ENCODE measurements at places on chromosomes 3 and 15.
A peak's percentile ranks its signal among the peaks of the same experiment; 100 is the strongest.

DNA sequence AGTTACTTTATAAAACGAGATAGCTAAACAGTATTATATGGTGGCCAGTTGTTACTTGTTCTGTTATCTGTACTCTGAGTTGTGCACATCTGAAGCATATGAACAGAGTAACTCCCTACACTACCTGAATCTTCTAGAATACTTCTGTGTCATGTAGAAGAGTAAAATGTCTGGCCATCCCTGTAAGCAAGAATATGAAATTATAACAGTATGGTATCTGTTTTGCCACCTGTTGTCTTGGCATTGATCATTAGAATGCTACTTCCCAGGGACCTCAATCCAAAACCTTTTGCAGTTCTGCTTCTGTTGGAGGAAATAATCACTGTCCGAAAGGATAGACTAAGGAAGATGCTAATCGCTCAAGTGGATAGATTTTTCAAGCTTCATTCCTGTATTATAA lies 1.9 kb downstream of the TEX9 start:
- DNase-seq: no peak

DNA sequence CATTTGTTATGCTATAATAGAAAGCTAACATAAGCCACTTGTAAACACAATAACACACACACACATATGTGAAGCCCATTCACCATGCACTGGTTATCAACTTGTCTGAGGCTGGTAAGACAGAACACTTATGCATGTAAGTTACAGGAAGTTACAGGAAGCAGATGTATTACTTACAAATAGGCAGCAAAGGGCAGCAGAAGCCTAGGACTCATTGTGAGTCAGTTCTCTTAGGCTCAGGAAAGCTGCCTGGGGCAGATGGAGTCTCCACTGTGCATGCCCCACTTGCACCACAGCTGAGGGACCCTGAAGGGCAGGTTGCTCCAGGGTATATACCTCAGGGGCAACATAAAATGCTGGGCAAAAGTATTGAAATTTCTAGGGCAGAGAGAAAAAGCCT lies 748.8 kb upstream of the CCDC54 start:
- no peak for DNase-seq

DNA sequence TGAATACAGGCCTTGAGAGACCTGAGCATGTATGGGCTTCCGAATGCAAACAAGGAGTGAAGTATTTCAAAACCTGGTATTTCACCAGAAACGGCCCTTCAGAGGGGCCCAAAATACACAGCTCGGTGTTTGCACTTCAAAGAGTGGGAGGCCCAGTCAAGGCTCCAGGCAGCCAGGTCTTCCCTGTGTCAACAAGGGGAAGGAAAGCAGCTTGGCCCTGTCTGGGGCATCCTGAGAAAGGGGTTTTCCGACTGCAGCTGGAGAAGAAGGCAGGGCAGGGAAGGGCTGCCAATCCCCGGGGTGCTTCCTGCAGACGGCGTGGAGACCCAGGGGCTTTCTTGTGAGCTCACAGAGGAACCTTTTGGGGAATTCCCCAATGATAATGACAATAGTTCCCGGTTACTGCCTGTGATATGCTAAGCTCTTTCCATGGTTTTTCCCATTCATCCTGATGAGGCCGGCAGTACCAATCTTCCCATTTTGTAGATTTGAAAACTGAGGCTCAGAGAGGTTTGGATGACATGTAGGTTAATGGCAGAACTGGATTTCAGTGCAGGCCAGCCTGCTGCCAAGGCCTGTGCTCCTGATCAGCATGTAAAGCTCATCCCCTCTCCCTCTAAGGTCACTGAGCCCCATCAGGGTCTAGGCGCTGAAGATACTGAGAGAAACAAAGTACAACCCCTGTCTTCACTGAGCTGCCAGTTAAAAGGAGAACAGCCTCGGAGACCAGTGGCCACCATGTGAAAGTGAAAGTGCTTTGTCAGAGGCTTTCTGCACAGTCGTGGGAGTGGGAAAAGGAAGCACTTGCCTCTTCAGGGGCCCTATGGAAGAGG lies 43.0 kb upstream of the TLE3 start:
- peak; percentile 75 for DNase-seq

- no peak for DNase-seq
These were observed 31.6 kb downstream of the SLC24A1 start for GRCh38 chr15:65653341-65653740.

DNA sequence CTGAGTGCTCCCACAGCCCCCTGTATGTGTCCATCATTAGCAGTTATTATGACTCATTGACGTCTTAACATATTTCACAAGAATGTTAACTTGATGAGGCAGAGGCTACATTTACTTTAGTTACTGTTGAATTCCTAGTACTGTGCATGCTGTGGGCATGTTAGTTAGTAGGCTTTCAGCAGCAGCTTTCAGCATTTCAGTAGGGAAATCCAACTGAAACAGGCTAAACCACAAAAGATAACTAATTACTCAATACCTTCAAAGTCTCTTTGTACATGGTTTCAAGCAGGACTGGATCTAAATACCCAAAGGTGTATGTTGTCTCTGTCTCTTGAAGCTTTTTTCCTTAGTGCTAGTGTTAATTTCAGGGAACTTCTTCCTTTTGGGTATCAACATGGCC lies 229.9 kb upstream of the SUCLG2 start:
- no peak for DNase-seq

Measured in natural killer cell treated with Interleukin-12 subunit alpha and Interleukin-12 subunit beta and Interleukin-15 and Interleukin-18, amount 100 ng/mL, for 72 hours (primary cell).